DMS79 (cell line): ENCODE measurements at places on chromosomes 4 and X.

- DNase-seq, result no peak
Observed at GRCh38 chrX:109511113-109511512, 25.5 kb upstream of the NXT2 start.

DNA sequence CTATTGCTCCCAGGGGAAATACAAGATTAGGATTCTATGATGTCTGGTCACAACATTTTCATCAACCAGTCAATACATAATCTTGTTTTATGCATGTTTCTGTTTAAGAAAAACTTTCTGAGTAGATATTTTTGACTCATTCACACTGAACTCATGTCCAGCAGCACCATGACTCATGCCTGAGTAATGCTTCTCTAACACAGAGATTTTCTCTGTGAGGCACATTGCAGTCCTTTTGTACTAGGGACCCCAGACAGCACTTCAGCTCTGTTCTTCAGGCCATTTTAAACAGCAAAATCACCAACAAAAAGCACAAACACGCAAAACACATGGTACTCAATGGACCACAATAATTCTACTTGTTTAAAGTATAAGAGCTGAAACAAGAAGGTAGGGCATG lies 83.6 kb downstream of the MXRA5 start:
- no peak for DNase-seq

DNA sequence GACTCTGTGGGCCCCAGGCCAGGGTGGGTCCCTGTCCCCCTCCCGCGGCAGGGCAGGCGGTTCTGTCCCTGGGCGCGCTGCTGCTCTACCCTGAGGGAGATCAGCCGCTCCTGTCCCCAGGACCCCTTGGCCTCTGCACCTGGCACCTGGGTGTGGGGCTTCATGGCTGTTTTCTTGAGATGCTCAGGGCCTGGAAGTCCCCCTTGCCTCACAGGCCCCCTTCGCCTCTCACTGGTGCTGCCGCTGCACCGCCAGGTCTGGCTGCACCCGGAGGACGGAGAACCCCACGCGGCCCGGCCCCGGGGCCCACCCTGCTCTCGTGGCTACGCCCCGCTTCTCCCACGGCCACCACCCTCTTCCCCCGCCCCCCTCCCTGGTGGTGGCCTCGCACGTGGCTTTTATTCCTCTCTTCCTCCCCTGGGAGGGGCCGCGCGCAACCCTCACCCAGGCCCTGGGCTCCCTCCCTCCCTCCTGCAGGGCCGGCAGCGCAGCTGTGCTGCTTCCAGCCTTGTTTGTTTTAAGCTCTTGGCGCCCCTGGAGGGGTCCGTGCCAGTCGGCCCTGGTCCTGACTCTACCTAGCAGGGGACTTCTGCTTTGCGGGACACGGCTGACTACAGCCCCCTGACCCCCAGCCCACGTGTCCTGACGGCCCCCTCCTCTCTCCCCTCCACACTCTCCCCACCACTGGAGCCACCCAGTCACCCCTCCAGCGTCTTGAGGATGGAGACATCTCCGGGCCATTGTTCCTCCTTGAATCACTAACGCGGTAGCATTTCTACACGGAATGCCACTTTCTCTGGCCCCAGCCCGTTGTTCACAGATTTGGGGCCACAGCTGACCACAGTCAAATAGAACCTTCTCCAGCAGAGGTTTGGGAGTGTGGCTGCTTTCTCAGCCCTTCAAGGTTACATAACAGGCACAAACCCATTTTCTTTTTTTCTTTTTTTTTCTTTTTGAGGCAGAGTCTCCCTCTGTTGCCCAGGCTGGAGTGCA lies 20.6 kb upstream of the CLDN24 start:
- no peak for DNase-seq

- DNase-seq, result no peak
Observed at GRCh38 chr4:176193938-176194337, 1.4 kb downstream of the SPATA4 start.

- no peak for DNase-seq
Observed at GRCh38 chr4:683982-684622, 4.8 kb downstream of the SLC49A3 start.

DNA sequence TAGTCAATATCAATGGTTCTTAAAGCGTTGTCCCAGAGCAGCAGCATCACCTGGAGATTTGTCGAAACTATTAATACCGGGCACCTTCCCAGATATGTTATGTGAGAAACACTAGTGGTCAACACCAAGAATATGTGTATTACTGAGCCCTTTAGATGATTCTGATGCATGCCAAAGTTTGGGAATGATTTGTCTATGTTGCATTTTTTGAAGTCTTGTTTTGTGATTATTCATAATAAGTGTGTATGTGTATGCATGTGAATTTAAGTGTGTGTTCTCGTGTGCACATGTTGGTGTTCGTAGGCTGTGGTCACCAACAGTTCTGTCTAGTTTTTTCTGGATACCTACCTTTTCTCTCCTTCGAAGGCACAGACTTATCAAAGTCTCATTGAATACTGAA lies 749.4 kb downstream of the GRID2 start:
- DNase-seq, result no peak

DNA sequence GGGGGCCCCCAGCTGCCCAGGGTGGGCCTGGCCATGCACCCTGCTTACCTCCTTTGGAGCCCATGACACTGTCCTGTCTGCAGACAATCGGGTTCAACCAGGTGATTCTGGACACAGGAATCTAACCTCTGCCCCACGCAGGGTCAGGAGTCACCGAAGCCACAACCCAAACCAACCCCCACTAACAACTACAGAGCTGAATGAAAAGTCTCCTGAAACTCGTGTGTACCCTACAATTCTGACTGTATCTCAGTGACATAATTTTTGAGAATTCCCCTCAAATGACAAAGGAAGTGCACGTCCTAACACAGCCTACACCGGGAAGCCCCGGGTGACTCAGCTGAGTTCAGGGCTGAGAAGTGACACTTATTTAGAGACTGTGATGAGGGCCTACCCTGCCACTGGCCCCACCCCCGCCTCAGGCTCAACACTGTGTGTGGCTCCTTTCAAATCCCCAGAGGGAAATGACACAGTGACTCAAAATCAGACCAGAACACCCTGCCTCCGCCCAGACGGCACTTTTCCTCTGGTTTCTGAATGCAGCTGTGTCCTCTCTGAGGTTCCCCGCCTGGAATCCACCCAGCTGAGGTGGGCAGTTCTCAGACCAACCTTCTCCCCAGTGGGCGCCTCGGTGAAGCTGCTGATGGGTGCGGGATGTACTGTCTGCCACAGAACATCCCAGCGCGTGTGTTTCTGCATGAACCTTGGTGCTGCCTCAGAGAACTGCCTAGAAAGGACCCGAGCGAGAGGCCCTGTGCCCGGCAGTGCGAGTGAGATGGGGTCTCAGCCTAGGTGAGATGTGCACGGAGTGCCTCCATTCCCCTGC lies 9.9 kb downstream of the TNIP2 start:
- DNase-seq, result no peak

DNA sequence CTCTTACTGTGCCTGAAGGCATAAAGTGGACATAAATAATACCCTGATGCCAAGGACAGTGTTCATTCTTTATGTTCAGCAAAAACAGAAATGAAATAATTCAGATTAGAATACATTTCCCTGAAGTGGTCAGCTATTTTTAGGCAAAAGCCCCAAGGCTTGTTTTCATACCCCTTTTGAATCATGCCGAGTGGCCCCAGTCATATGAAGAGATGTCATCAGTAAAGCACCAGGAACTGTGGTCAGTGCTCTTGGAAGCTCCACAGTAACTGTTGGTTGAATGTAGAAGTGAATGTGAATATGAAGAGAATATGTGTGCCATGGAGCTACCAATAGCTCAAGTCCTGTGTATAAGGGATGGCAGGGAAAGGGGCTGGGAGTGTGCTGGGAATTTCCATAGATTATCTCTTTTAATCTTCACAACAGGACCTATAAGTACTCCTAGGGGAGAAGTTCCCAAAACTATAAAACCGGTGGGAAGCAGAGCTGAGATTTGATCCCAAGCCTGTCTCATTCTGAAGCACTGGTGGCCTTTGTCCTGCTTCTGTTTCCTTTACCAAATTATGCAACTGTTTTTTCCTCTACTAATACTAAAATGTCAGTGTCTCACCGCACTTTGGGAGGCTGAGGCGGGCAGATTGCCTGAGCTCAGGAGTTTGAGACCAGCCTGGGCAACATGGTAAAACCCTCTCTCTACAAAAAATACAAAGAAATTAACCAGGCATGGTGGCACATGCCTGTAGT lies 52.6 kb downstream of the FNIP2 start:
- DNase-seq, result no peak

GRCh38 chr4:73727685-73728084 lies 12.7 kb upstream of the CXCL8 start:
- no peak for DNase-seq

DNA sequence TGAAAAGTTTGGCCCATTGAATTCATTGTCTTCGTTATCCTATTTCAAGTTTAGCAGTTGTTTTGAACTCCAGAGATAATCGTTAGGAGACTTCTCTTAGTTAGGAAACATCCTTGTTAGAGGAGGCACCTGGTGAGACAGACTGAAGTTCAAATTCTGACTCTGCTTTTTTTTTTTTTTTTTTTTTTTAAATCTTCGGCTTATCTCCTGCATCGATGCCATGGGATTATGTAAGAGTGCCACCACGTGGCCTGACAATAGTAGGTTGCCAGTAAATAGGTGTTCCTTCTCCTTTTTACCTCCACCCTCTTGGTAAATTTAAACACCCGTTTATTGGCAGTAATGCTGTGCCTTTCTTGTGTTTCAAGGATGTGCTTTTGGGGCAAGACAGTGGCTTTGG lies 149.3 kb downstream of the SOWAHB start:
- no peak for DNase-seq

DNA sequence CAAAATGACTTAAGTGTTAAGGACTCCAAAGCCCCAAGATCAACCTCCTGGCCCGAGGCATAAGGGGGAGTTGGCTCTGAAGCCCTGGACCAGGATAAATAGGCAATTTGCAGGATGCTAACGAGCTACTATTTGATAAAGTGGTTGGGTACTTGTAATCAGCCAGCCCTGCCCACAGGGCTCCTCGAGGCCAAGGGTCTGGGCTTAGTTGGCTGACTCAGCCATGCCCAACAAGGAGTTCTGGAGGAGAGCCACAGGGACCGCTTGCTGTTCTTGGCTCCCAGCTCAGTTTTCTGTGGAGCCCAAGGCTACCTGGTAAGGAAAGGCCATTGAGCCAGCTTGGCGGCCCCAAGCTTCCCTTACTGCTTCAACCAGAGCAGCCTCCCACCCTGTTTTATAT lies 7.8 kb downstream of the HMGB3 start:
- DNase-seq, result peak; percentile 7

- DNase-seq, result no peak
Observed at GRCh38 chr4:169337510-169337909, 66.8 kb upstream of the SH3RF1 start.

DNA sequence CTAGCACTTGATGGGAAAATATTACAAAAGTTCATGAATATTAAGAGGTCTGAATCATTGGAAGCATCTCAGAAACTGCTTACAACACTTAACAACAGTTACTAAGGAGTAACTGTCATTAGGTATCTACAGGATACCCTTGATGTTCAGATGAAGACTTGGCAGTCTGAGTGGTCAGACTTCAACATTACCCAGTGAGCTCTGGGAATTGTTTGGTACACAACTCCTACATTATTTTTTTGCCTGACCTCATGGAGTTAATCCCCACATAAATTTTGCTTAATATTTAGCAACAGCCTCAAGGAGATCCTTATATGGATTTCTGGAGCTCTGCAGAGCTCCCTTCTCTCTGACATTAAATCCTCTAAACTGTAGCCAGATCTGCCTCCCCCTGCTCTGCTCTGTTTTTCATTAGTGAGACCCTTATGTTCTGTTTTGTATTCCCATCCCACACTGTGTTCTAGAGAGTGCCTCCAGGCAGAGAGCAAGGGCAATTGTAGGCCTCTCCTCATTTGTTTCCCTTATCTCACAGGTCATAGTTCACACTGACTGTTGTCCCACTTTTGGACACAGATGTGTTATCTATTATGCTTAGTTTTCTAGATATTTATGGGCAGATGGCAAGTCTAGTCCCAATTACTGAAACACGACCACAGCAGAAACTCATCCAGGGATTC lies 368.8 kb downstream of the GASK1B start:
- no peak for DNase-seq

GRCh38 chr4:25956260-25956659 lies 42.2 kb downstream of the SMIM20 start:
- no peak for DNase-seq

GRCh38 chrX:144293229-144293628 lies 409.4 kb downstream of the UBE2NL start:
- DNase-seq, result no peak

GRCh38 chrX:153539171-153539978 lies 21.9 kb downstream of the ATP2B3 start:
- no peak for DNase-seq

DNA sequence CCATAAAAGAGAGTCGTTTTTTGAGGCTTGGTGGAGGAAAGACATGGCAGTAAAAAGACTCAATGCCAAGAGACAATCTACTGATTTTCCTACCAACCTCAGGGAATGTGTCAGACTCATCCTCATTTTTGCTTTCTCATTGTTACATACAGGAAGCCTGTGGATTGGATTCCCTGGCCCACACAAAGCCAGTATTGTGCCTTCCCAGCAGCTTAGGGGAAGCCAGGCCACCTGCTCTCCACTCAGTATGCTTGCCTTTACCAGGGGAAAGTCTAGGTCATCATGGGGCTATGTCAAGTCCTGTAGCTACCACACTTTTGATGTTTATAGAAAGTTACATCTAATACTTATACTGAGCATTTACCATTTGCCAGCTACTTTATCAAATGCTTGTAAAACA lies 11.0 kb downstream of the BMX start:
- no peak for DNase-seq

- DNase-seq, result no peak
Observed at GRCh38 chr4:26719954-26720552, 136.2 kb downstream of the TBC1D19 start.

DNA sequence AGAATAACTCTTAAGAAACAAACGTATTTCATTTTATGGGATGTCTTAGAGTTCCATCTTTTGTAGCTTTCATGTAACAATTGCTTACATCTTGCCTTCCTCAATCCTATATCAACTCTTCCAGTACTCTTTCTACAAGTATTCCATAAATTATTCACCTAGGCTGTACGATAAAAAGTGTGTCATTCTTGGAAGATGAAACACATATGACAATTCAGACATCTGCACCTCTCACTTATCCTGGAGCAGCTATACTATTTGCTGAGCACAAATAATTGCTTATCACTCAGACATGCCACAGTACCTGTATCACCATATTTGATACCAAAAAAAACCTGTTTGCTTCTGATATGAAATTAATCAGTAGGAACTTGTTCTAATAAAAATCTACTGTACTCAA lies 1.0 kb downstream of the POF1B start:
- no peak for DNase-seq
